ENCODE measurements at places on chromosomes 2 and 18.
A peak's percentile ranks its signal among the peaks of the same experiment; 100 is the strongest.

GRCh38 chr2:56380861-56381260 lies 197.1 kb downstream of the CCDC85A start:
- no peaks in the 10 kb centered on the region for H3K27me3 ChIP-seq
- H3K36me3 ChIP-seq, result no peaks in the 10 kb centered on the region
- no peak for DNase-seq
- H3K27ac ChIP-seq, result no peak overlapping the region
- no peak overlapping the region for H3K4me3 ChIP-seq

GRCh38 chr2:209619782-209620181 lies 151.8 kb upstream of the UNC80 start:
- no peak overlapping the region for H3K27ac ChIP-seq
- H3K4me3 ChIP-seq, result no peak overlapping the region
- H3K4me1 ChIP-seq, result no peaks in the 10 kb centered on the region
- no peaks in the 10 kb centered on the region for H3K36me3 ChIP-seq

DNA sequence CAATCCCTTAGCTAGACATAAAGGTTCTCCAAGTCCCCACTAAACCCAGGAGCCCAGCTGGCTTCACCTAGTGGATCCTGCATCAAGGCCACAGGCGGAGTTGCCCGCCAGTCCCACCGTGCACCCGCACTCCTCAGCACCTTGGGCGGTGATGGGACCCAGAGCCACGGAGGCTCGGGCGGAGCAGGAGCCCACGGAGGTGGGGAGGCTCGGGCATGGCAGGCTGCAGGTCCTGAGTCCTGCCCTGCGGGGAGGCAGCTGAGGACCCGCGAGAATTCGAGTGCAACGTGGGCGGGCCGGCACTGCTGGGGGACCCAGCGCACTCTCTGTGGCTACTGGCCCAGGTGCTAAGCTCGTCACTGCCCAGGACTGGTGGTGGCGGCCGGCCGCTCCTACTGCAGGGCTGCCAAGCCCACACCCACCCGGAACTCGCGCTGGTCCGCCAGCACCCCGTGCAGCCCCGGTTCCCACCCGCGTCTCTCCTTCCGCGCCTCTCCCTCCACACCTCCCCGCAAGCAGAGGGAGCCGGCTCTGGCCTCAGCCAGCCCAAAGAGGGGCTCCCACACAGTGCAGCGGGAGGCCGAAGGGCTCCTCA lies 31.7 kb upstream of the SPATA3 start:
- H3K4me3 ChIP-seq, result no peak overlapping the region
- no peak overlapping the region for H3K27ac ChIP-seq
- H3K27me3 ChIP-seq, result peaks cover 4% of the 10 kb centered on the region
- H3K4me1 ChIP-seq, result no peaks in the 10 kb centered on the region
- DNase-seq, result no peak

GRCh38 chr2:80670763-80671162 lies 366.2 kb upstream of the LRRTM1 start:
- no peak overlapping the region for H3K27ac ChIP-seq
- no peaks in the 10 kb centered on the region for H3K36me3 ChIP-seq
- H3K4me3 ChIP-seq, result no peak overlapping the region

DNA sequence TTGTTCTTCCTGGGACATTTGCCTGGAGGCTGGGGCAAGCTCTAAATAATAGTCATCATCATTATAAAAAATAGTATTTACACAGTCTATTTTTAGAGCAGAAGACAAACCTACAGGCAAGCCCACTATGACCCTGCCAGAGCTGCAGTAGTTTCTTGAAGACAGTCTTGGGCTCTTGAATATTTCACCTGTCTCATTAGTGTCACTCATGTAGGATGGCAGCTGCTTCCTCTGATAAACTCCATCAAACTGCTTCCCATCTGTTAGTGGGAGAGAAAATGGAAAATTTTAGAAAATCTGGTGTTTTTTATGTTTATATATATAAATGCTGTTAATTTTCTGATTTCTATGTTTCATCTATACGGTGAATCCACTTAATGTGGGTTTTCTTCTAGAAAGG lies 8.5 kb upstream of the CYRIA start:
- H3K4me3 ChIP-seq, result no peak overlapping the region
- H3K4me1 ChIP-seq, result no peaks in the 10 kb centered on the region
- no peak for DNase-seq
- H3K27ac ChIP-seq, result no peak overlapping the region
- H3K36me3 ChIP-seq, result no peaks in the 10 kb centered on the region

DNA sequence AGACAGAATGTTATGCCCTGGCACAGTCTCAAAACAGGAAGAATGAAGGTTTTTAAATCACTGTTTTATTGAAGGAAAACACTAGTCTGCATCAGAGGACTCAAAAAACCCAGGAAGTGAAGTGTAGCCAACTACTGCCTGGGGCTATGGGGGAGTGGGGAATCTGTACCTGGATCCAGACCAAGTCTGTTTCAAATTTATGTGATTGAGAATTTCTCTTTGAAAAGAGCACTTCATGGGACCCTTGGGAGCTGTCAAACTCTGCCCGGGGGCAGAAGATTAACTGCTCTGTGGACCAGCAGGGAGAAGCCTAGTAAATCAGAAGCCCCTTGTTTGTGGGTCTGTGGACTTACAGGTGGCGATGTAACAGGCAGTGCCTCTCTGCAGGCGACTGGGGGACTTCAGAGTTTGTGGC lies 45.3 kb upstream of the TANC1 start:
- H3K27me3 ChIP-seq, result no peaks in the 10 kb centered on the region
- DNase-seq, result no peak
- no peaks in the 10 kb centered on the region for H3K4me1 ChIP-seq

- no peak overlapping the region for H3K27ac ChIP-seq
- H3K4me3 ChIP-seq, result no peak overlapping the region
- no peaks in the 10 kb centered on the region for H3K36me3 ChIP-seq
- no peaks in the 10 kb centered on the region for H3K27me3 ChIP-seq
- no peaks in the 10 kb centered on the region for H3K4me1 ChIP-seq
These were observed 312.0 kb upstream of the ETAA1 start for GRCh38 chr2:67085146-67085545.

DNA sequence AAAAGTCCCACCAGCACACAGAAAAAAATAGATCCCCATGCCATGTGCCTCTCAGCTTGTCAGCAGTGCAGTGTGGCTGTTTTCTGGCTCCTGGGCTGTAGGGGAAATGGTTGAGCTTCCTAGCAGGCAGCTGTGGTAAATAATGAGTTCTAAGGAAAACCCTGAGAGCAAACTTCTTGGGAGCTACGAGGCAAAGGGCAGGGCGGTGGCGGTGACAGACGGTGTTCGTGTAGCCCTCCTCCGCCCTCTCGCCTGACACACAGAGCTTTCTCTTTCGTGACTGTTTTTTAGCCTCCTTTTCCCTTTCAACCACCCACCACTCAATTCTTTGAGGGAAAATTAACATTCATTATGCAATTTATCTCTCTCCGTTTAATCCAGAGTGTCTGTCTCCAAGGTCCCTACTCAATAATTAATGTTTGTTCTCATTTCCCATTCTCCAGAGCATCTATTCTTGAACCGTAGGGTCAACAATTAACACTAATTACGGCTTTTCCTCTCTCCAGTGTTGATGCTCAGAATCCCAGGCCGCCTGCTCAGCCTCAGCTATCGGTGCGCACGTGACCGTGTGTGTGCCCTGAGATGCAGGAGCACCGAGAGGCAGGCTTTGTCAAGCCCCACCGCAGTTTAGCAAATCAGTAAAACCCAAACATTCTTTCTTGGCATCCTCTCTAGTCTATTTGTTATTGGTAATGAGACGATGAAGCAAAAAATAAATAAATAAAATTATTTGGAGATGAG lies 50.1 kb downstream of the KIAA2012 start:
- H3K36me3 ChIP-seq, result no peaks in the 10 kb centered on the region
- no peak overlapping the region for H3K27ac ChIP-seq
- no peaks in the 10 kb centered on the region for H3K4me1 ChIP-seq

GRCh38 chr18:7436166-7436565 lies 130.9 kb upstream of the PTPRM start:
- no peaks in the 10 kb centered on the region for H3K27me3 ChIP-seq
- no peak overlapping the region for H3K4me3 ChIP-seq
- no peaks in the 10 kb centered on the region for H3K36me3 ChIP-seq

DNA sequence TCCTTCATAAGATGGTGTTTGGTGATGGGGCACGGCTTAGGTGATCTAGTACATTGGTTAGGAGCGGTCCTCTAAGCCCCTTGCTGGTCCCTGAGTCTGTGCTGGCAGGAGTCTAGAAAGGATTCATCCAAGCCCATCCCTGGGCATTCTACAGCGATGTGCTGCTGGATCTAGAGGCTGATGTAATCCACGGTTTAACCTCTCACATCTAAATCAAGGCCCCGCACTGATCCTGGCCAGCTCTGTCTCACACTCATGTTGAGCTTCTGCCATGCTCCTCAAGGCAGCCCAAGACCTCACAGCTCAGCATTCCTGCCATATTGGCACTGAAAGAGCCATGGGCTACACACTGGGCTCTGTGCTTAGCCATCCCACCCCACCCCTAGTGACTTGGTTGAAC lies 664.8 kb downstream of the STK39 start:
- no peak overlapping the region for H3K27ac ChIP-seq
- H3K4me1 ChIP-seq, result no peaks in the 10 kb centered on the region
- H3K27me3 ChIP-seq, result no peaks in the 10 kb centered on the region

DNA sequence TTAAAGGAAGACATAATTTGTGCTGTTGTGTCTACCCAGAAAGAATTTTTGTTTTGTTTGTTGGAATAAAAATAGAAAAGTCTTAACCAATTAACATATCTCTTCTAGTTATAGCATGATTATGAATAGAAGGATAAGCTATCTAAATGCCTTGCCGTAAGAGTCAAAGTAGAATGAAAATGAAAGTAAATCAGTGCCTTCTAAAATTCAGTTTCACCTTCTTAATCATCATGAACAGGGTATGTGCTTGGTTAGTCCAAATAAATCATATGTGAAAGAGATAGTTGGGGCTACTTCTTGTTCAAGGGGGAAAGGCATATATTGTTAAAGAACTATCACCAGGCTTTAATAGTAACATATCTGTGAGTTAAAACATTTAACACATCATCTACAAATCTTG lies 91.5 kb downstream of the GULP1 start:
- no peak overlapping the region for H3K27ac ChIP-seq
- H3K4me1 ChIP-seq, result no peaks in the 10 kb centered on the region
- no peak for DNase-seq
- no peaks in the 10 kb centered on the region for H3K36me3 ChIP-seq
- H3K4me3 ChIP-seq, result no peak overlapping the region

- no peaks in the 10 kb centered on the region for H3K27me3 ChIP-seq
- H3K4me3 ChIP-seq, result no peak overlapping the region
- H3K4me1 ChIP-seq, result peaks cover 21% of the 10 kb centered on the region
- DNase-seq, result no peak
- H3K27ac ChIP-seq, result no peak overlapping the region
These were observed 36.5 kb downstream of the CAB39 start for GRCh38 chr2:230749111-230749510.

- H3K4me1 ChIP-seq, result no peaks in the 10 kb centered on the region
- no peaks in the 10 kb centered on the region for H3K36me3 ChIP-seq
- H3K27ac ChIP-seq, result no peak overlapping the region
- H3K27me3 ChIP-seq, result peaks cover 6% of the 10 kb centered on the region
These were observed 19.3 kb downstream of the GAD1 start for GRCh38 chr2:170836027-170836426.

- peak overlapping the region; percentile 32 for H3K4me3 ChIP-seq
- H3K27ac ChIP-seq, result no peak overlapping the region
- H3K36me3 ChIP-seq, result no peaks in the 10 kb centered on the region
These were observed 7.9 kb downstream of the TMEM198 start for GRCh38 chr2:219551441-219552381.

All from CD8-positive, alpha-beta memory T cell (primary cell).